ENCODE measurements at places on chromosomes 1 and 21.

DNA sequence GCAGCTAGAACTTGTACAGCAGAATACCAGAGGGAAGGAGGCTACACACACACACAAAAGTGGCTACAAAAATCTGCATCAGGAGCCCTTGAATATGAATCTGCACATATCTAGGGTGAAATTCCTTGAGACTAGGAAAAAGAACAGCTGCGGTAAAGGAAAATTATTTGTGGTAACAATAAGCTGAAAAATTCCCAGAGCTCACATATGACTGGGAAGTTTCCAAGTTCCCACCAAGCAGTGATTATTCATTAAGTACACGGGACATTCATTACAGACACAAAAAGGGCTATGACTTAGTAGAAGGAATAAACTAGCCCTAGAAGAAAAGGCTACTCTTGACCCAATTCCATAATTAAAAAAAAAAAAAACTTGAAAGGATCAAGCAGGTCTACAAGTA is 149.5 kb upstream of the BACE2 start:
- DNase-seq = no peak

DNA sequence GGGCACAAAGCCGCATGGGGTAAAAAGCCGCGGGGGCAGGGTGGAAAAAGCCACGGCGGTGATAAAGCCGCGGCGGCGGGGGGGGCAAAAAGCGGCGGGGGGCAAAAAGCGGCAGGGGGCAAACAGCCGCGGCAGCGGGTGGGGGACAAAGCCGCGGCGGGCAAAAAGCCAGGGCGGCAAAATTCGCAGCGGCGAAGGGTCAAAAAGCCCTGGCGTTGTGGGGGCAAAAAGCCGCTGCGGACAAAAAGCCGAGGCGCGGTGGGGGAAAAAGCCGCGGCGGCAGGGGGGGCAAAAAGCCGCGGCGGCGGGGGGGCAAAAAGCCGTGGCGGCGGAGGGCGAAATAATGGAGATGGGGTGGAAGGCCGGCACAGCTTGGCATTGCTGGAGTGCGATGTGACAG is 3902.9 kb downstream of the SRGAP2C start:
- DNase-seq = no peak

DNA sequence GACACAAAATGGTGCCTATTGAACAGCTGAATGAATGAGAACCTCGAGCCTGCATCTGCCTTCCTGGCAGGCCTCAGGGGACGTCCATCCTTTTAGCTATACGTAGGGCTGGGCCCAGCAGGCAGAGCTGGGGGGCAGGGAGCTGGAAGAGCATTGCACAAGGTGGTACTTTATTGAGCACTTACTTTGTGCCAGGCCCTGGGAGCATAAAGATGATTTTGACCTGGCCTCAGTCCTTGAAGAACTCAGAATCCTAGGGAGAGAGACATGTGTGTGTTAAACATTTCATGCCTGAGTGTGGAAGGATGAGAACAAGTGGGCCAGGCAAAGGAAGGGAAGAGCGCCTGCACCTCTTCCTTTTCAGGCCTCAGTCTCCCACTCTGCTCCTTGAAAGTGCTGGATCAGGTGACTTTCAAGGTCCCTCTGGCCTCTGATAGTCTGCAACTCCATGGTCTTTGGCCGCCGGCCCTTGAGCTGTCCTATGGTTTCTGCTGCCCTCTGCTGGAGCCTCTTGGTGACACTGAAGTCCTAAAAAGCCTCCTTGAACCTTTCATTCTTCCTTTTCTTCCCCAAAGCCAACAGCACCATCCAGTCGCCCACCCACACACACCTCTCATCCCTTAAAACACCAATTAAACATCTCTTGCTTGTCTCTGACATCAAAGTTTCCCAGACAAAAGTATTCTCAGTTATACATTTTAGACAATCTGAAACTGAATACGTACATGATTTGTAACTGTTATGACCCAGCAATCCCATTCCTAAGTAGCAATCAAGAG is 3.5 kb upstream of the PEAR1 start:
- no peak for DNase-seq

DNA sequence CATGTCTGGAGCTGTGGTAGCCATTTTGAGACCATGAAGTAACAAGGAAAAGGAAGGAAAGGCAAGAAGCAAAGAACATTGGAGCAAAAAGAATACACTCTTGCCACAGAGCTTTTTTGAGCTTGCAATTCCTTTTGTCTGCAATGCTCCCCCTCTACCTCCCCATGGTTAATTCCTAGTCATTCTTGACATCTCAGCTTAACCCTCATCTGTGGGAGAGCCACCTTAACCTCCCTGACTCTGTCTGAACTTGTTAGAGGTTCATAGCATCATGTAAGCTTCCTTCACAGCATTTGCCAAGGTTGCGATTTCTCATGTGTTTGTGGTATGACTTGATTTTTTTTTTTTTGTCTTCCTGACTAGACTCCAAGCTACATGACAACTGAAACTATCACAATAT is 564.1 kb upstream of the PLXNA2 start:
- DNase-seq = no peak

GRCh38 chr1:202090994-202091393 is 31.7 kb upstream of the GPR37L1 start:
- DNase-seq = no peak

- DNase-seq = no peak
Measured at GRCh38 chr1:180854001-180854400, 58.7 kb upstream of the KIAA1614 start.

GRCh38 chr21:35482933-35483662 is 434.0 kb upstream of the RUNX1 start:
- no peak for DNase-seq

GRCh38 chr1:183080406-183080805 is 57.2 kb downstream of the LAMC1 start:
- no peak for DNase-seq

GRCh38 chr1:14724678-14725077 is 126.2 kb downstream of the KAZN start:
- DNase-seq = no peak

- no peak for DNase-seq
Measured at GRCh38 chr1:78072216-78072615, 26.4 kb downstream of the GIPC2 start.

DNA sequence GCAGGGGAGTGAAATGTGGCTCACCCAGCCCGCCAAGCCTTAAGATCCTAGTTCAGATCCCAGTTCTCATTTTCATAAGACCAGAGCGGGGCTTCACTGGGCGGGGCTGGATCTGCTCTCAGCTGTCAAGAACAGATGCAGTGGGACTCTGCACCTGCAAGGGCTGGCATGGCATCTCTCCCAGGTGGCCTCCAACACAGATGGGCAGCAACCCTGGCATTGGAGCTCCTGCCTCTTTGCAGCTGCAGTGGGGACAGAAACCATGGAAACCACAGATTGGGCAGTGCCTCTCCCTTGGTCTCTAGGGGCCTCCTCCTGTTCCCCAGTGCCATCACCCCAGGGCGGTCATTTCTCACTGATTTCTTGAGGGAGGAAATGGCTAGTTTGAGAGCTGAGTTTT is 267.7 kb downstream of the PRDM2 start:
- no peak for DNase-seq

DNA sequence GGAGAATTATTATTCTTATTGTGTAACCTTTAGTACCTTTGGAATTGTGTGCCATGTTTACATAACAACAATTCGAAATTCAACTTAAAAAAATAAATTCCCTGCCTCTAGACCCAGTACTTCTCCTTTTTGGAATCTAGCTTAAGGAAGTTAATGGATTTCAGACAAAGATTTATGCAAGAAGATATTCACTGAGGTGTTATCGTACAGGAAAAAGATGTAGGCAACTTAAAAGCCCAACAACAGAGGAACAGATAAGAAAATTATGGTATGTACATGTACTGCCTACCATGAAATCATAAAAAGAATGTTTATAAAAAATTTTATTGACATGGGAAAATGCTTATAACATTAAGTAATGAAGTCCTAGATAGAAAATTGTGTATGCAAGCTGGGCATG is 18.2 kb upstream of the STMN1 start:
- no peak for DNase-seq

DNA sequence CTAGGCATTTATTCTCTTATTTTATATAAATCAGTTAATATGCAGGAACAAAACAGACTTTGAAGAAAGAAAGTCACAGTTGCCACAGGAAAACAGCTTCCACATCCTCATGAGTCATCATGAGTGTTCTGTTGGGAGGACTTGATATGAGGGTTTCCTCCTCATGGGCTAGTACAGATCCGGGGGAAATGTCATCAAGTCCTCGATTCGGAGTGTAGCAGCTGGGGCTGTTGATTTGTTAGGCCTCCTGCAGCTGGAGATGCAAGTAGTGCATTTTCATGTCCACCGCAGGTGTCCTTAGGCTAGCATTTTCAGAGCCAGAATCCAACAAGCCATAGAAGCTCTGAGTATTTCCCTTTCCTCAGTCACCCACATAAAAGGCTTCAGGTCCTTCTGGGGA is 36.7 kb downstream of the ADAM30 start:
- no peak for DNase-seq

DNA sequence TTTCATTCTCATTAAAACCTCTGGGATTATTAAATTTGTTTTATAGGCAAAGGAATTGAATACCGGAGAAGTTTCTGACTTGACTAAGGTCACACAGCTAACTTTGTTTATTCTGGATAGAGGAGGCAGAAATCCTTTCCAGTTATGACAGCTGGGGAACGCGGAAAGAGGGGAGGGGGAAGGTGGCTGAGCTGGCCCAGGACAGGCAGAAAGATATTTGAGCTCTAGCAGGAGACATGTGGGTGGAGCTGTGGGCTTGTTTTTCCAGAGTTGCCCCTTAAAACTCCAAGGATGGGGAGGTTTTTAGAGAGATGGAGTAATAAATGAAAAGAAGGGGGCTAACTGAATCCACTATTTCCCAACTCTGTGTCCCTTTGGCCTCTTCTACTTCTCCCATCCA is 27.8 kb downstream of the FOXD2 start:
- no peak for DNase-seq

DNA sequence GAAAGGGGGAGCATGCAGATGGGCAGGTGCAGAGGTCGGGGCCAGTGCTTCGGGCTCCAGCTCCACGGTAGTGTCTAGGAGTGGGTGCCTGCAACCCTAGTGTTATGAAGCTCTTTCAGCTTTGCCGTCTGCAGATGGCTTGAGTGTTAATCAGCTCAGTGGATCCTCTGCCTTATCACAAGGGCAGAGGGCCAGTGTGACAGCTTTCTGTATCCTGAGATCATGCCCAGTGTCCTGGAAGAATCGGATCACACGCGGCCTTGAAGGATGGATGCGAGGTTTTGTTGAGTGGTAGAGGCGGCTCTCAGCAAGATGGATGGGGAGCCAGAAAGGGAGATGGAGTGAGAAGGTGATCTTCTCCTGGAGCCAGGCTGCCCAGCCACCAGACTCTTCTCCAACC is 25.5 kb upstream of the C1orf146 start:
- no peak for DNase-seq

DNA sequence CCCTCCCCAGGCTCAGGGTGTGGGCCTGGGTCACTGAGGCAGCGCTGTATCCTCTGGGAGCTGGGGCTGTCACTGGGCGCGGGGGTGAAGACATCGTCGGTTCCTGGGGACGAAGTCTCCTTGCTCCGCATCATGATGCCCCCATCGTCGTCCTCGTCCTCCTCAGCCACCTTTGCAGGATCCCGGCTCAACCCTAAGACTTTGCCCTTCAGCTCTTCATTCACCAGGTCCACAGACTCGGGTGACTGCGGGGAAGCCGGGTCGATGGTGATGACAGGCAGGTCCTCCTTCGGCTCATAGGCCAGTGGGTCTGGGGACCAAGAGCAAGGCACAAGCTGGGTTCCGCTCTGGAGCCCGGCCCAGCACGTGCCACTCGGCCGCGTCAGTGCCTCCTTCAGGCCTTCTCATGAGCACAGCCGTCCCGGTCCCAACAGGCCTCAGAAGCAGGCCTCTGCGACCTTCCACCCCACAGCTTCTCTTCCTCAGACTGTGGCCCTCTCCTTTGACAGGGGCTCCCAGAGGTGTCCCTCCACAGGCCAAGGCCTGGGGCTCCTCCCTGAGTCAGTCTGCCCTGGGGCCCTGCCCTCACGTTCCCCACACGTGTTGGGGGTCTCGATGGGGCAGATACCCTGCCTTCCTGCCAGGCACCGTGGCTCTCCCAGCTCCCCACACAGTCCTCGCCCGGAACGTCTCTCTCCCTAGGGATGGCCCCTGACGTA is 54.4 kb downstream of the SLC9A1 start:
- DNase-seq = no peak

- DNase-seq = no peak
Measured at GRCh38 chr1:58575551-58576324, 1.3 kb downstream of the TACSTD2 start.

DNA sequence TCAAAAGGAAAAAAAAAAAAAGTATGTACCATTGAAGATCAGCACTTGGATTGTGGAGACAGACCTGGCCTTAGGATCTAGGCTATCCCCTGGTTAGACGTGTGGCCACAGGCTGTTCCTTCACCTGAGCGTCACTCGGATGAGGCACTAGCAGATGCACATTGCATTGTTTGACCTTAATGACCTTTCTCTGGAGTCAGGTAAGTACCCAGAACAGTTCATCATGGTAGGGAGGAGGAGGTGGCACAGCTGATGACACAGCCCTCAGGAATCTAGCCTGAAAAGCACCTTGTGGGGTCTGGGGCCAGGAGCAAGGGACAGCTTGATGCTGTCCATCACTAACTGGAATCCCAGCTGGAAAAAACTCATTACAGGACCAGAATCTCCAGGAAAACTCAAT is 21.2 kb downstream of the NECAP2 start:
- DNase-seq = no peak

GRCh38 chr1:172673761-172674160 is 14.9 kb downstream of the FASLG start:
- DNase-seq = no peak

DNA sequence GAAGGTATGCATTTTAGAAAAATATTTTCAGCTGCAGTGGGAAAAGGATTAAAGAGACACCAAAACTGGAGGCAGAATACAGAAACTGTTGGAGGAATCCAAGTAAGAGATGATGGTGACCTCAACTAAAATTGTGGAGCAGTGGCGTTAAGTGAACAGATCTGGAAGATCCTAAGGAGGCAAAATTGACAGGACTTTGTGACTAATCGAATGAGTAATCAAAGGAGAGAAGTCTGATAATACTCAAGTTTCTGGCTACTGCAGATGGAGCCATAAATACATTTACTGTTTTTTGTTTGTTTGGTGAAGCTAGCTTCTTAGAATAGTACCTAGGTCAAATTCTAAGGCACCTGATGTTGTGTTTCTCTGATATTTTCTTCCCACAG is 3.1 kb downstream of the CTBS start:
- DNase-seq = no peak

DNA sequence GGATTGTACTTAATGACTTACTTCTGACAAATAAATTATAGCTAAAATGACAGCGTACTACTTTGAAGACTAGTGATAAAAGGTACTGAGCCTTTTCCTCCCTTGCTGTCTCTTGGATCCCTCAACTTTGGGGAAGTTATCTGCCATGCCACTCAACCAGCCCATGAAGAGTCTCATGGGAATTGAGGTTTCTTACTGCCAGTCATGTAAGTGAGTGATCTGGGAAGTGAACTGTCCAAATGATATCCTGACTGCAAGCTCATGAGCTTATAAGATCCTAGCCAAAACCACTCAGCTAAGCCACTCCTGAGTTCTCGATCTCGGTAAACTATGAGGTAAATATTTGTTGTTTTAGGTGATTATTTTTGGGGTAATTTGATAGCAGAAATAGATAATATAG is 247.8 kb downstream of the NCAM2 start:
- DNase-seq = no peak
